ENCODE measurements at places on chromosomes 6 and 20.

DNA sequence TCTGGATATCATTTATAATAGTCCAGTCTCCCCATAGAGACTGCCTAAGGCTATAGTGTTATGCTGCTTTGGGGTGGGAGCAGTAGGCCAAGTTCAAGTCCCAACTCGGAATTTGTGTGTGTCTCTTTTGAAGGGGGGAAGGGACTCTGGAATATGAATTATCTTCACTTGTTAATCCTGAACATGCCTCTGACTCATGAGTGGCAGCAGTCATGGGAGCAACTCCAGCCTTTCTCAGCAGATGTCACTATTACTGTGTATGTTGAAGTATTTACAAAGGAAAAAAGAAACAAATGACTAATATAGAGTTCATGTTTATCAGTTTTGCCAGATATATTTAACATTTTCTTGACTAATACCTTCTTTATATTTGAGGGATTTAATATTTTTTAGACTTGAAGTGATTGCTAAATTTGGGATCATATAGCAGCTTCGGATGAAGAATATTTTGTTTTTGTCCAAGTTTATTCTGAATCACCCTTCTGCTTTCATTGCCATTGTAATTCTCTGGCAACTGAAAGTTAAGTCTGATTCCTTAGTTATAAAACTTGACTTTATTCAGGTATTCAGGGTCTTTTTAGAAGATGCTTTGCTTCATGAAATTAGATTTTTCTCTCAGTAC lies 23.4 kb downstream of the FAM217A start:
- no peak for DNase-seq

DNA sequence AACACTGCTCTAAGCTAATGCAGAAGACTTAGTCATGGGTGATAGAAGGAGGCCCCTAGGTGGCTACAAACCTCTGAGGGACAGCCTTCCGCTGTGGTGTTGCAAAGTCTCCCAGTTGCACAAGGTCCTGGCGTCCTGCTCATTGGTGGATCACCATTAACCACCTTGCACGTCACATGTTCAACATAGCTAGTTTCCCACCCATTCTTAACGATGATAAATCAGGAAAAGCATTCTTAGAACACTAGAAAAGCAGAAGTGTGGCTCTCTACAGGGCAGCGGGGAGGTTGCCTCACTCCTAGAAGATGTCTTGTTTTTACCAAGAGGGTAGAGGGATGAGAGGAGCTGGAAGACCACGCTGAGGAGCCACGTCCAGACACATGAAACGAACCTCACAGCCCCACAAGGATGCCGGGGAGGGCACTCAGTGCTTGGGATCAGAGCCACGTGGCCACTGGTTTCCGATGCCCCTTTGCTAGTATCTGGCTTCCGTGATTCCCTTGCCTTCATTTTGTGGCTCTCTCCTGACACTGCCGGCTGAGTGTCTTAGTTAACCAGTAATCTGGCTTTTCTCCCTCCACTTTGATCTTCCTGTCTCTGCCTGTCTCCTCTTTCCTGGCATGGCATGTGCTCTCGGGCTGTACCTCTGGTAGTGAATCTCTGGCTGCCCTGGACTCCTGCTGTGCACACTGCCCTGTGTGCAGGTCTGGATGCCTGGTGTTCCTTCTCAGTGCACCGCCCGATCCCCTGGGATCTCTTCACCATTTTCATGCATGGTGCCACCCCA lies 91.4 kb upstream of the NEDD9 start:
- no peak for DNase-seq

GRCh38 chr6:140070846-140071473 lies 696.5 kb upstream of the CITED2 start:
- no peak for DNase-seq

DNA sequence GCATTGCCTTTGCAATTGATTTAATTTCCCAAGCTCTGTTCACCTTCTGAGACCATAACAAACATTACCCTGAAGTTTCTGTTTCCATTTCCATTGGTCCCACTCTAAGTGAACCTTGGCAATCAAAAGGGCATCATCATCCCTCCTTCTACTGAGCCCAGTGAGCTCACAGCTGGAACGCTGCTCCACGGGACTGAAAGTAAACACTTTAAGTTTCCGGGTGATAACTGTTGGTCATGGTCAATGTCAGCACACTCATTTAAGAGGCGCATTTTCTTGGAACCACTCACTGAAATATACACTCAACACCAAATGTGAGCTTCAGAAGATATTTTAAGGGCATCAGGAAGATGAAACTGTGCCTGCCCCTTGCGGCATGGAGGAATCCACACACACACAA lies 37.1 kb upstream of the RPS6KA2 start:
- DNase-seq: no peak

DNA sequence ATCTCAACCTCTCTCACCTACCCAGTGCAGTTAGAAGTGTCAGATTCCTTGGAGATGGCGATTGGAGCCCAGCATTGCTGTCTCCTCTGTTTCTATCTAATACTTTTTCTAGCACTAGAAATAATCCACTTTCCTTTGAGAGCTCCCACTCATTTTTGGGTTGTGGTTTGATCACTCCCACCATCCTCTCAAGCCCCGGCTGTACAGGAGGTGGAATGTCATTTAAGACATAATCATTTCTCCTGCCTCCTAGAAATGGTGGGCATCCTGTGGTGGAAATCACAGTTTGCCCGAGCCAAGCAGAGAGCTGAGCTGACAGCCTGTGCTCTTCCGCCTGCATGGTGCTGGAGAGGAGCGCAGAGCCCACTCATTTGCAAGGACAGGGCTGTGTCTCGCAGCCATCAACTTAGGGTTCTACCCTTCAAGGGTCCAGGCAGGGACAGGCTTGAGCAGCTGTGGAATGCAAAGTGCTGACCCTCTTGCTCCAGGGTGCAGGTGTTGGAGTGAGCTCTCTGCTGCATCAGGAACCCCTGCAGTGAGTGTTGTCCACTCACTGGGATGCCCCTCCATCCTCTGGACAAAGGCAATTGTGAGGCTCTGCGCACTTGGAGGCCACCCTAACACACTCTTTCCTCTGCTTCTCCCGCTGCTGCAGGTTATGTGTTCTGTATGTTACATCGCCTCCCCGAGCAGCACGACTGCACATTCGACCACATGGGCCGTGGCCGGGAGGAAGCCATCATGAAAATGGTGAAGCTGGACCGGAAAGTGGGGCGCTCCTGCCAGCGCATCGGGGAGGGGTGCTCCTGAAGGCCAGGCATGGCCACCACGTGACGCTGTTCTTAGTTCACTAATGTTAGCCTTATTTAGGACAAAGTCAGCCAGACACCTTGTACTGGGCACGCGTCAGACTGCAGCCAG lies 332.3 kb downstream of the ZFAND3 start:
- no peak for DNase-seq

DNA sequence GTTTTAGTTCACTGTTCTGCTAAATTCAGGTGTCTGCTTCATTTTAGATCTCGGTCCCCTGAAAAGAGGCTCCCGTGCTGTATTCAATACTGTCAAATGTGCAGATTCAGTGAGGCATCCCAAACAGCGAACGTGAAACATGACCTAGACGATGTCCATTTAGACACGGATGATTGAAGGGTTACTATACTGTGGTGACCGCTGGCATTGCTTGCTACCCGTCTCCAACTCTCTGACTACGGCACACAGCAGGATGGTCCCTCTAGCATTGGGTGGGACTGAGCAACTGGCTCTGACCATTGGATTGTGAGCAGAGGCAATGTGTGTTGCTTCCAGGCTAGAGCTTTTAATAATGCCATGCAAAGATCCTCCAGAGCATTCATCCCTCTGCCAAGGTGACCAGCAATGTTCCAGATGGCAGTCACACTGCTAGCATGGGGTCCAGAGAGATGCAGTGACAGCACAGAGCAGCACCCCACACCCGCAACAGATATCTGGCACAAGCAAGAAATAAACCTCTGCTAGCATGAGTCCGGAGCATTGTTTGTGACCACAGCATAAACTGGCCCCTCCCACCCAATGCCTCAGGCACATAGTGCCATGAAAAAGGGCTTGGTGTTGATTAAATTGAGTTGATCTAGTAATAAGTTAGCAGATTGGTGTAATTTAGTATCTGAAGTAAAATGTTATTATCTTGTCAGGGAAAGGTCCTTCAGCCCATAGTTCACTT lies 9.0 kb downstream of the METTL24 start:
- no peak for DNase-seq
